NCI-H1436 (cell line): ENCODE measurements at places on chromosomes 12 and 14.

- peak; percentile 48 for DNase-seq
Observed at GRCh38 chr12:15590180-15590826, 198.9 kb downstream of the EPS8 start.

- DNase-seq, result no peak
Observed at GRCh38 chr14:90940318-90940962, 120.0 kb downstream of the RPS6KA5 start.

DNA sequence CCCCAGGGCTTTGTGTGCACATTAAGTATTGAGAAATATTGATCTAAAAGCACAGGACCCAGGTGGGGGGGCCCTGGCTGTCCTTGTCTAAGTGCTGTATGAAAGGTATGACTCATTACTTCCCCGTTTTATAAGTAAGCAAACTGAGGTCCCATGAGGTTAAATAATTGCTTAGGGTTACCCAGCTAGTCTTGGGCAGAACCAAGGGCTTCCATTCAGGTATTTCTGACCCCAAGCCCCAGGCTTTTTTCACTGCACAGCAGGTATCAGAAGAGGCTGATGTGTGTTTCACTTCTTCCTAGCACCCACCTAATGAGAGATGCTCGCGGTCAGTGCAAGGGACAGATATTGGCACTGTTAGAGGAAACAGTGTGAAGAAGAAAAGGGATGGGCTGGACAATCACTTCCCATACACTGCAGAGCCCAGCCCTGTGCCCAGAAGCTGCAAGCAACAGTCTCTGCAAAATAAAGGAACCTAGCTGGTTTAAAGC lies 4.7 kb upstream of the TC2N start:
- no peak for DNase-seq

DNA sequence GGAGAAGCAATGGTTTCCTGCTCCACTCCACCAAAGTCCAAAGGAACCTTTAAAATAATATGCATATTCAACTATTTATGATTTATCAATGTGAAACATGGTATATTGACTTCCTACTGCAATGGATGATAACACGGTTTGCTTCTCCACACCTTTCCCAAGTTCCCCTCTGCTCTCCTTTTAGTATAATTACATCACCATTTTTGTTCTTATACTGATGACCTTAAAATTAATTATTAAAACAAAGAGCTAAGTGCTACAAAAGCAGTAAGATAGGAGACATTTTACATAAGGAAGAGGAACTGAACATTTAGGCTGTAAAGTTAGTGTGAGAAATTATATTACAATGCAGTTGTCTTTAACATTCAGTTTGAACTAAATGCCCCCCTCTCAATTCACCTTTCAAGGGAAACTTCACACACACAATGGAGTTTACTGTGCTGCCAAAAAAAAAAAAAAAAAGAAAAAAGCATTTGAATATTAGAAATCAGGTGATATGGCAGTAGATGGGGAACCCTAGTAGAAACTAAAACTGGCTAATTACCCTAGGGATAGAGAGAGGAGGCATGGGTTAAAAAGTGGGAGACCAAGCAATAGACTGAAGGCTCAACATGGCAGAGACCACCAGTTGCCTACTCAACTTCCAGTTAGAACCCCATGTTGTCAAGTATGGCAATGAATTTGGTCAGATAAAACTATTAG lies 37.1 kb upstream of the STK38L start:
- DNase-seq, result no peak

DNA sequence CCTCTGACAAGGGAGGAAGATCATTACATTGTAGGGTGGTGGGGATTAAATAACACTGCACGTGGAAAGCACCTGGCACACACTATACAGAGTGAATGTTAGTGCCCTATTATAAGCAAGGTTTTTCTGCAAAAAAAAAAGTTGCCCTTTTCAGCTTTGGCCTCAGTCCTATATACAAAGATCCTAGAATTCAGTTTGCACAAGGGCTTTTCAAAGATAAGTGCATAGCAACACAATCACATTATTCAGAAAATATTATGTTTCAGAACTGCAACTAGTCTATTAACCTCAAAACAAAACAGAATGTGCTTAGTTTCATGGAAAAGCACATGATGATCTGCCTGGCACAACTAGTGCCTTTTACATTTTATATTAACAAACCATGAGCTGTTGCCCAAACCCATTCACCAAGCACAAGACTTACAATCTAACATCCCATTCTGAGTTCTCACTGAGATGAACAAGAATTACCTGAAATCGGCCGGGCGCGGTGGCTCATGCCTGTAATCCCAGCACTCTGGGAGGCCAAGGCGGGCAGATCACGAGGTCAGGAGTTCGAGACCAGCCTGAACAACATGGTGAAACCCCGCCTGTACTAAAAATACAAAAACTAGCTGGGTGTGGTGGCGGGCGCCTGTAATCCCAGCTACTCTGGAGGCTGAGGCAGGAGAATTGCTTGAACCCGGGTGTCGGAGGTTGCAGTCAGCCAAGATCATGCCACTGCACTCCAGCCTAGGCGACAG lies 1.8 kb downstream of the TM7SF3 start:
- no peak for DNase-seq

- peak; percentile 0 for DNase-seq
Observed at GRCh38 chr12:34033628-34034296, 11.5 kb downstream of the ALG10 start.

DNA sequence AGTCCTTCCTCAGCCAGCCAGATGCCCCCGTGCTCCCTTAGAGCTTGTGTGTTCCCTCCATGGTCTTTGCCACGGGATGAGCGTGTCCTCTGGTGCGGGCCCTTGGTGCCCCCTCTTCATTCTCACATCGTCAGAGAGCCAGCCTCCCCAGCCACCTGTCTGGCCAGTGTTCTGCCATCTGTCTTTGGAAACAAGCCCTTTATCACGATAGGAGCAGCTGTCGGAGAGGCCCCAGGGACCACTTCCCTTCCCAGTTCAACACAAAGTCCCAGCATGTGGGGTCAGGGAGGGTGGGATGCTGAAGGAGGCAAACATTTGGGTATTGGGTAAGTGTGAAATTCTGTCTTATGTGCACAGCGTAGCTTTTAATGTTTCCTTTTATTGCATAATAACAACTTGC lies 44.5 kb downstream of the DYNC1H1 start:
- DNase-seq, result no peak

DNA sequence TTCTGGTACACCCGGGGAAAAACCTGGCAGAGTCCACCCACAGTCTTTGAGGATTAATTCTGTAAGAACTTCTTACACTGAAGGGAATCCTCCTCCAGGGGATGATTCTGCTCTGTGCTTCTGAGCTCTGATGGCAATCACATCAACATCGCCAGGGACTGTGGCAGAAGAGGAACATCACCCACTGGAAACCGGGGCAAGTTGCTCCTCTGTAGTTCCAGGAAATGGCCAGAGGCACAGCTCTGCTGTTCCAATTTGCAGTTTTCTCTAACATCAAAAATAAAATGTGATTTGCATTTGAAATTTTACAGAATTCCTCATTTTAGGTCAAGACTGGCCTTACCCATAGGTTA lies 207.6 kb downstream of the DAD1 start:
- no peak for DNase-seq

GRCh38 chr14:60656686-60657455 lies 7.6 kb upstream of the SIX1 start:
- peak; percentile 69 for DNase-seq

DNA sequence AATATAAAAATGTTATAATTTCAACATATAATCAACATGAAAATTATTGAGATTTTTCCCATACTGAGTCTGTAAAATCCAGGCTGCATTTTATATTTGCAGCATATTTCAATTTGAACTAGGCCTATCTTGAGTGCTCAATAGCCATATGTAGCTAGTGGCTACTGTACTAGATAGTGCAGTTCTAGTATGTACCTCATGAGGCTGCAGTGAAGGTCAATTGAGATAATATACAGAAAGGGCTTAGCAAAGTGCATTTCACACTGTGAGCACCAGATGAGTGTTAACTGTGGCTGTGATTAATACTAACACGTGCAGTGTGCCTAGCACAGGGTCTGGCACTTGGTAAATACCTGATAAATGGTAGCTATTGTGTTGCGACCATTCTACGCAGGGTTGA lies 5.4 kb upstream of the SLC22A17 start:
- DNase-seq, result no peak

DNA sequence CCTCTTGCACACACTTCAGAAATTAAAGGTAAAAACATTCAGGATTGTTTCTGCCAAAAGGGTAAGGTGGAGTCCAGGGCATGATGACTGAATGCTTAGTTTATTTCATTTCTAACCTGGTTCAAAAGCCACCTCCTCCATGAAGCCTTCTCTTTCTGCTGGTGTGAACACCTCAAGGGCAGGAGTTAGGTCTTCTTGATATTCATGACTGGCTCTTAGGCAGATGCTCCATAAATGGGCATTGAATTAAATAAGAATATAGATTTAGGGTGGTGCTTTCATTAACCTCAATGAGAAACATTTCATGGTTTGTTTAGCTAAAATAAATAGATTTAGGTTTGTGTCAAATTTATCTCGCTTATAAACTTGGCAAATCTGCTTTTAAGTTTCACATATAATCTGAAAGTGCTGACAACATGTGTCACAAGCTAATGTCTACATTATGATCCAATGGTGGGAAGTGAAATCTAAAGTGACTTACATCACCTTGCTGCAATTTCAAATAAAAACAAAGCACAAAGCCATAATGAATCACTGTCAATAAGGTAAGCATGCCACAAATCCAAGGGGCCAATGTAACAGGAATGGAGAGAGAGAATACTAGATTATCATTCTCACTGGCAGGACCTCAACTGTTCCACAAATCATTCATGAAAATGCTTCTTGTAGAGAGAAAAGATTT lies 72.7 kb upstream of the GRIP1 start:
- no peak for DNase-seq

DNA sequence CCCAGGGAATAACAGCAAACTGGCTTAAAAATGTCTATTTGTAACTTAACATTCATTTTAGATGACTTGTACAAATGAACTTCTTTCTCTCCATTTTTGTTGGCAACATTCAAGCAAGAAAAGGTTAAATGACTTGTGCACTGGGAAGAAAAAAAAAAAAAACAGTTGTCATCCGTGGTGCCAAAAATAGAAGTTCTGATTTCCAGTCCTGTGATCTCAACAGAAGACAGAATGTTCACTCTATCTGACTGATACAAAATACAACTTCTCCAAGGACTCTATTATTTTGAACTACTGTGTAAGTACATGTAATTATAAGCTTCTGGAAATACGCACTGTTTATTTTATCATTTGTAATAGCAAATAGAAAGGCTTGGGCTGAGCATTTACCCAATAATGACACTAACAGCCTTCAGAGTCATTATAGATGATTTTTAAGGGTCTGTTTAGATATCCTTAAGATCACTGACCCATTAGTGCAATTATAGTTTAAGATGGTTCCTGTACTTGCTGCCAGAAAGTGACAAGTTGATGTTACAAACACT lies 59.9 kb downstream of the LIN7A start:
- DNase-seq, result peak; percentile 69

DNA sequence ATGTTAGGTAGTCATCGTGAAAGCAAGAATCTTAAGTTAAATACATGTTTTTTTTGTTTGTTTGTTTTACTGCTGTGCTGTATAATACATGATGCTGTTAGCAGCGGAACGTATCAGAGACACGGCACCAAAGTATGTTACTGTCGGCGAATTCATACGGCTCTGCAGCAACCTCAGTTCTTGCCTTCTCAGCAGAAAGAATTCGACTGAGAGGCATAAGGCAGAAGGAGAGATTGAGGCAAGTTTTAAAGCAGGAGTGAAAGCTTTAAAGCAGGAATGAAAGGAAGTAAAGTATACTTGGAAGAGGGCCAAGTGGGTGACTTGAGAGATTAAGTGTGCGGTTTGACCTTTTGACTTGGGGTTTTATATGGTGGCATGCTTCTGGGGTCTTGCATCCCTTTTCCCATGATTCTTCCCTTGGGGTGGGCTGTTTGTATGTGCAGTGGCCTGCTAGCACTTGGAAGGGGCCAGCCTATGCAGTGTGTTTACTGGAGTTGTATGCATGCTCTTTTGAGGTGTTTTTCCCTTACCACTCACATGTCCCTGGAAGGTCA lies 23.7 kb downstream of the LEMD3 start:
- no peak for DNase-seq

DNA sequence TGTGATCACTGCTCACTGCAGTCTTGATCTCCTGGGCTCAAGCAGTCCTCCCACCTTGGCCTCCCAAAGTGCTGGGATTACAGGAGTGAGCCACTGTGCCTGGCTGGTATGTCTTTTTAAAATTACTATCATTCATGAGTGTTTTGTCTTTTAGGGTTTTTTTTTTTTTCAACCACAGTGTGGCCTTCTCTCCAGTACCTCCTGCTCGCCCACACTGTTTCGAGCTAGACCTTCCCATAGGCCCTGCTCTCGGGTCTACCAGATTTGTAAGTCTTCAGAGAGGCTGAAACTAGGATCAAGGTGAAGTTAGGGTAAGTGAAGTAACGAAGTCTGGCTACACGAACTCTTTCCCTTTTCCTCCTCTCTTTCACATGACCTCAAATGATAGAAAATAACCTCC lies 1.5 kb downstream of the BIN2 start:
- DNase-seq, result no peak

DNA sequence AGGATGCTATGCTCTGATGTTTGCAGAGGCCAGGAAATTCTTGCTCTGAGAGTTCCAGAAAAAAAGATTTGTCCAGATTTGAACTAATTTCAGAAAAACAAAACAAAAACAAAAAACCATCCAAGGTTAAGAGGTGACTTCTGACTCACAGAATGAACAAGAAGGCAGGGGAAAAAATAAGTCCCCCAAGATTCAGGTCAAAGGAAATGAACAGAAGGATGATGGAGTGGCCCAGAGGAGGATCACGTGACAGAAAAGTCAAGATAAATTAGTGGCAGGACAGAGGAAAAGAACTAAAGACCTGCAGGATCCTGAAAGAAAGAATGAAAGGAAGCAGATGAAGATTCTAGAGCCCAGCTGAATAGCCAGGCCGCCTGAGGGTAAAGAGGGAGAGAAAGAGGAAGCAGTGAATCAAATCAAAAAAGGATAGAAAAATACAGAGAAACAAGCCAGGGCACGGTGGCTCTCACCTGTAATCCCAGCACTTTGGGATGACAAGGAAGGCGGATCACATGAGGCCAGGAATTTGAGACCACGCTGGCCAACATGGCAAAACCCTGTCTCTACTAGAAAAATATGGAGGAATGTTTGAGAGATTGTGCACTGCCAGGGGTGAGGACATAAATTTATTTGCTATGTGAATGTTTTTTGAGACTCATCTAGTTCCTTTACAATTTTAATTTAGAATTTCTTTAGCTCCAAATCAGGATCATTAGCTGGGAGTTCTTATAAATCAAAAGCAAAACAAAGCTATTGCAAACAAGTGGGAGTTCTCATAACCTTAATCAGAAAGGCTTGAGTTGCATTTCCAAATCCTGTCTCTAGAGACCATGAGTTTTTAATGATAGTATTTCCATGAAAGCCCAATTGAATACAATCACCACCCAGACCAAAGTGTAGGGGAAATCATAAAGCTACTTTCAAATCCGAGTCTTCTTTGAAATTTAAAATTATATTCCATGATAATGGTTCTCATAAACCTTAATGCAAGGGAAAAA lies 217.1 kb upstream of the PLEKHG7 start:
- DNase-seq, result no peak

DNA sequence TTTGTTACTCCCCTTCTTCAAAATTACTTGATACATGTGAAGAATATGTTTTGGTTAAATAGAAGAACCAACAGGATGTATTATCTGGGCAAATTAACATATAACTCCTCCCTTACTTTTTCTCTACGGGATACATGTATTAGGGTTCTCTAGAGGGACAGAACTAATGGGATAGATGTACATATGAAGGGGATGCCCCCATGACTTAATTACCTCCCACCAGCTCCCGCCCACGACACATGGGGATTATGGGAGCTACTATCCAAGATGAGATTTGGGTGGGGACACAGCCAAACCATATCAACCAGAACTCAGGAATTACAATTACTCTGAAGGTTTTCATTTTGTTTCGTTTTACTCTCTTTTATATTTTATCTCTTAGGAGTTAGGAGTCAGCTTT lies 41.3 kb downstream of the VRK1 start:
- no peak for DNase-seq

- DNase-seq, result no peak
Observed at GRCh38 chr12:95083938-95084337, 10.5 kb upstream of the NR2C1 start.
